ENCODE measurements at places on chromosomes 1 and 21.

DNA sequence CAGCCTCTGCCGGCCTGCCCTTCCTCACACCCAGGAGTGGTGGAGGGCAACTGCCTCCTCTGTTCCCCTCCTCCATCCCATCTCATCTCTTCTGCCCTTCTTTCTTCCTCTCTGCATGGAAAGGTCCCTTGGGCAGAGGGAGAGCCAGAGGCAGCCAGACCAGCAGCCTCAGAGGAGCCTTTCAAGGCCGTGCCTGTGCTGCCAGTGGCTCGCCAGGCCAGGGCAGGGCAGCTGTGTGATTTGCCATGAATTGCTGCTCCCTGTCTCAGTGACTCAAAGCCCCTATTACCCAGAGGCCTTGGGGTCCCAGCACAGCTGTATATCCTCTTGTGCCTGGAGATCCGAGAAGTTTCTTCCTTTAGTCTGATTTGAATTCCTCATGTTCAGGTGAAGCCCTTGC is 21.9 kb downstream of the TMCC2 start:
- peak; percentile 73 for DNase-seq

DNA sequence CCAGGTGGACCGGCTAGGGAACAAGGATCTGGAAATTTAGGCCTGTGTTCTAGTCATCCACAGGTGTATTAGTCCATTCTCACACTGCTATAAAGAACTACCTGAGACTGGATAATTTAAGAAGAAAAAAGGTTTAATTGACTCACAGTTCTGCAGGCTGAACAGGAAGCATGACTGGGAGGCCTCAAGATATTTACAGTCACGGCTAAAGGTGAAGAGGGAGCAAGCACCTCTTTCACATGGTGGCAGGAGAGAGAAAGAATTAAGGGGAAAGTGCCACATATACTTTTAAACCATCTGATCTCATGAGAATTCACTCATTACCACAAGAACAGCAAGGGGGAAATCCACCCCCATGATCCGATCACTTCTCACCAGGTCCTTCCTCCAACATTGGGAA is 174.7 kb upstream of the C1orf105 start:
- no peak for DNase-seq

DNA sequence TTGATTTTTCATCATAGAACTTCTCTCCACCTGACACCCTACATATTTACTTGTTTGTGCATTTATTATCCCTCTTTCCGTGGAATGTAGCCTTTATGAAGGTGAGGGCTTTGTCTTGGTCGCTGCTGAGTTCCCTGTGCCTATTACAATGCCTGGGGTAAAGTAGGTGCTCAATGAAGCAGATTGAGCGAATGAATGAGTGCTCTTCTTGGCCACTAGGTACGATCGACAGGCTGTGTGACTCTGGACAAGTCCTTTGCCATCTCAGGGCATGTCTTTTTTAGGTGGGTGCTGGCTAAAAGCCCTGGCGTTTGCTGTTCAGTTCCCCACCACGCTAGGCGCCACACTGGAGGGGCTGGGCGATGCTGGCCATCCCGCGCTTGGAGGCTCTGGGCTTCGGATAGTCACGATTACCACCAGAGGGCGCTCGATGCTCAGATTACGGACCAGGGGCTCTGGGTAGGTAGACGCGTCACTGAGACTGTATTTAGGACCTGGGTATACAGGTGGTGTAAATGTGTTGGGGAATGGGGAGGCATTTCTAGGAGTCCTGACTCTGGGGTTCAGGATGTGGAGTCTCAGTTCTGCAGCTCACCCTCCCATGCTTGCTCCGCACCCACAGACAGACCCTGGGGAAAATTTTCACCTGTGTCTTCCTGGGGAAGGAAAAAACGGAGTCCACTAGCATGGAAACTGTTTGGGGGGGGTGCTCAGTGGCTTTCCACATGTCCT is 71.0 kb upstream of the CSF3R start:
- peak; percentile 72 for DNase-seq

DNA sequence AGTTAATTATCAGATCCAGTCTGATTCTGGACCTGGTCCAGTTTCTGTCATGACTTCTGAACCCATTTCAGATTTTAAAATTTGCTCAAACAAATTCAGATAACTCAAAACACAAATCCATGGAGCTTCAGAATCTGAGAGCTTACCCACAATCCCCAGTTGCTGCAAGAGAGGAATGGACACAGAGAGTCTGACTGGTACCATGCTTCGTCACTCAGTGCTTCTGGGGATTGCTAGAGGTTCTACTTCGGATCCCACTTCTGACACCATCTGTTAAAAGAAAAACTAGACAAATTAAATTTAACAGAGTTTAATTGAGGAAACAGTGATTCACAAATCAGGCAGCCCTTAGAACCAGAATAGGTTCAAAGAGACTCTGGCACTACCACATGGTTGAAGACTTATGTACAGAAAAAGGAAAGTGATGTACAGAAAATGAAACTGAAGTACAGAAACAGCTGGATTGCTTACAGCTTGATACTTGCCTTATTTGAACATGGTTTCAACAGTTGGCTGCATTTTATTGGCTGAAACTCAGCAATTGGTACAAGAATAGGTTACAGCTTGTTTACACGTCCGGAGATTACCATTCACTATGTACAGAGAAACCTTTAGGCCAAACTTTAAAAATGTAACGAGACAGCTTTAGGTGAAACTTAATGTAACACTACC is 60.7 kb upstream of the TEKT2 start:
- DNase-seq, result no peak

GRCh38 chr1:89823679-89824292 is 3.0 kb downstream of the LRRC8D start:
- no peak for DNase-seq

GRCh38 chr1:1082776-1083415 is 8.8 kb upstream of the RNF223 start:
- no peak for DNase-seq

GRCh38 chr21:44370027-44370735 is 16.8 kb downstream of the TRPM2 start:
- peak; percentile 95 for DNase-seq

GRCh38 chr1:117215733-117216462 is 5.2 kb upstream of the VTCN1 start:
- peak; percentile 68 for DNase-seq

- DNase-seq, result no peak
Observed at GRCh38 chr1:165173409-165173808, 183.1 kb downstream of the LMX1A start.

DNA sequence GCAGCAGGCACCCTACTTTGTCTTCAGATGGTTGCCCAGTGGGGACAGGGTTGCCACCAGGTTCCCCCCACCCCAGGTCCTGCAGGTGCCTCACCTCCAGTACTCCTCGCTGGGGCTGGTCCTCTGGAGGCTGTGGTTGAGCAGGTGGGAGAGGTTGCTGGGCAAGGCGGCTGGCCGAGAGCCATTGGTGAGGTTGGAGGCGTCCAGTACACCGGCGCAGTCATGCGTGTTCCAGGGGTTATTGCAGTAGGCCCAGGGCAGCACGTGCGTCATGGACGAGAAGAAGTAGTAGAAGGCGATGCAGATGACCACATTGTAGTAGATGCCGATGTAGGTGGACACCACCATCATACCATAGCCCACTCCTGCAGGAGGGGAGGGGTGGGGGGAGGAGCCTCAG is 16.9 kb downstream of the CCDC24 start:
- DNase-seq, result no peak

- no peak for DNase-seq
Observed at GRCh38 chr1:245798349-245798711, 643.5 kb downstream of the KIF26B start.

GRCh38 chr1:55990007-55990406 is 589.4 kb downstream of the PLPP3 start:
- DNase-seq, result no peak

GRCh38 chr21:16797540-16797939 is 715.3 kb upstream of the CXADR start:
- no peak for DNase-seq

DNA sequence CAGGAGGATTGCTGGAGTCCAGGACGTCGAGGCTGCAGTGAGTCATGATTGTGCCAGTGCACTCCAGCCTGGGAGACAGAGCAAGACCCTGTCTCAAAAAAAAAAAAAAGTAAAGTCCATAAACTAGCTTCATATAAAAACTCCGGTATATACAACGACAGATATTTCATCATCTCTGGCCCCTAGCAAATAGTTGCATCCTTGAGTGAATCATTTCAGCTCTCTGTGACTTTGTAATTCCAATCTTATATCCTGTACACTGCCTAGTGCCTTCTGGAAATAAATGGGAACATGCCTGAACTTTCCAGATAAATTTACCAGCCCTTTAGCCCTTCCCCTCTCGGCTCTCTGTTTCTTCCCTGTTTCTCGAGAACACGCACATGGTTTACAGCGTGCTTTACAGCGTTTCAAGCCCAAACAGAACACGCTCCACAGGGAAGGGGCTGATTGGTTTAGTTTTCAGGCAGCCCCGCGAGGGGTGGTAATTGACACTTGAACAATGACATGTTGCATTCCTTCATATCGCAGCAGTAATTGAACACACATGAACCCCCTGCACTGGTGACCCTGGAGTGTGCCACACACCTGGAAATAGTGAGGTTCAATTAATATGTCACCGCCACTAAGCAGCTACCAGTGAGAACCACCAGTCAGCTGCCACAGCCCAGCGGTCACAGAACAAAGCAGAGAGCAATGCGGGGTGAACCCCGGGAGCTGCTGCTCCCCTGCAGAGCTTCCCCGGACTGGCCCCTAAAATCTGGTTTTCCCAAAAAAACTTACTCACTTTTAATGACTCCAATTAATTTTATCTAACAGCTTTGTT is 35.7 kb upstream of the SIM2 start:
- no peak for DNase-seq

DNA sequence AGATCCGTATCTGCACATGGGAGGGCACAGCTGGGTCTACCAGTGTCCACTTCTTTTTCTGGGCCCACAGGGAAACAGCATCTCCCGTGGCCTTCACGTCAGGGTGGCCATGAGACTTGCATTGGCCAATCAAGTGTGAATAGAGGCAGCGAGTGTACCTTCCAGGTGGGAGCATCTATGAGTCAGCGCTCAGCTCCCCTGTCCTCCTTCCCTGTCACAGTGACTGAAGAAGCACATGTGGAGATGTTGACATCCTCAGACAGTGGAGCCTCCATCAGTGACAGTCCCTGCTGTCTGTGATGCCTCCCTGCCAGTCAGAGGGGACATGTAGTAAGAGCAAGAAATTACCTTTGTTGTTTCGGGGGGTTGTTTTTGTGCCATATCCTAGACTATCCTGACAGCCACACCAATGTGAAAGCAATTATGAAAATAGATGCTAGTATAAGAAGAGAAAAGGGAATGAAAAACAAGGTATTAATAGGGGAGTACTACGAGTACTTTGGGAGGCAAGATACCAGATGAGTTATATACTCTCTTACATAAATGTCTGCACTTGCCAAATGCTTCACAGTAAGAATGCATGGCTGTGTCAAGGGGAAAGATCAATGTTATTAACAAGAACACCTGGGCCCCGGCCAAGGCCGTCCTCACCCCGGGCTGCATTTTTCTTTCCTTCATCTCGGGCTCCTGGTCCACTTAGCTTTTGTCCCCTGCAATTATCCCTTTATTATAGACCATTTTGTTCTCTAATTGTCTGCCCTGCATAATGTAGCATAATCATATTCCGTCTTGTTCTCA is 86.0 kb downstream of the MATN1 start:
- DNase-seq, result no peak

- DNase-seq, result no peak
Observed at GRCh38 chr1:198606020-198606438, 32.8 kb upstream of the PTPRC start.

GRCh38 chr1:81703756-81704463 is 96.8 kb upstream of the ADGRL2 start:
- DNase-seq, result no peak

DNA sequence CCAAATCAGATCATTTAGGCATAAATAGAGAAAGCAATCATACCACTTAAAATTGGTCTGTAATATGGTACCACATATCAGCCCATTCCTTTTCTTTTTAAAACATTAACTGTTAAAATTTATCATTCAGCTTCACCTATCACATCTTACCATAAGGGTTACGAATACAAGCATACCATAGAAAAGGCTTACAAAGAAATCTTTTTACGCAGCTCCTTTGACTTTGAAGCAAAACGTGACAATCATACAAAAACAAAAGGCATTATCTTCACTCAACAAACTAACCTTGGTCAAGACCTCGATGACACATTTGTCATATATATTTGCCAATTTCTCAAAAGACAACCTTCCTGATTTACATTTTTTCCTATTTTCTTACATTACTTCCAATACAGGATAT is 169.0 kb downstream of the SMYD3 start:
- no peak for DNase-seq

GRCh38 chr1:92857817-92858216 is 26.0 kb downstream of the RPL5 start:
- no peak for DNase-seq

DNA sequence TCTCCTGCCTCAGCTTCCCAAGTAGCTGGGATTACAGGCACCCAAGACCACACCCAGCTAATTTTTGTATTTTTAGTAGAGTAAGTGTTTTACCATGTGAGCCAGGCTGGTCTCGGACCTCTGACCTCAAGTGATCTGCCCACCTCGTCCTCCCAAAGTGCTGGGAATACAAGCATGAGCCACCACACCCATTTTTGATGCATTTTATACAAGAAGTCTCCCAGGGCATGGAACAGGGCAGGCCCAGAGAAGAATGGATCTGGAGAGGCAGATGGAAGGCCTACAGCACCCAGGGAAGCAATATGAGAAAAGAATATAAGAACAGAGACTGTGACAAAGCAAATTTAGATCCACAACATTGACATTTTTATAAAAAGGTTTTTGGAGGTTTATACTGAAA is 18.8 kb upstream of the IFNAR1 start:
- peak; percentile 17 for DNase-seq

DNA sequence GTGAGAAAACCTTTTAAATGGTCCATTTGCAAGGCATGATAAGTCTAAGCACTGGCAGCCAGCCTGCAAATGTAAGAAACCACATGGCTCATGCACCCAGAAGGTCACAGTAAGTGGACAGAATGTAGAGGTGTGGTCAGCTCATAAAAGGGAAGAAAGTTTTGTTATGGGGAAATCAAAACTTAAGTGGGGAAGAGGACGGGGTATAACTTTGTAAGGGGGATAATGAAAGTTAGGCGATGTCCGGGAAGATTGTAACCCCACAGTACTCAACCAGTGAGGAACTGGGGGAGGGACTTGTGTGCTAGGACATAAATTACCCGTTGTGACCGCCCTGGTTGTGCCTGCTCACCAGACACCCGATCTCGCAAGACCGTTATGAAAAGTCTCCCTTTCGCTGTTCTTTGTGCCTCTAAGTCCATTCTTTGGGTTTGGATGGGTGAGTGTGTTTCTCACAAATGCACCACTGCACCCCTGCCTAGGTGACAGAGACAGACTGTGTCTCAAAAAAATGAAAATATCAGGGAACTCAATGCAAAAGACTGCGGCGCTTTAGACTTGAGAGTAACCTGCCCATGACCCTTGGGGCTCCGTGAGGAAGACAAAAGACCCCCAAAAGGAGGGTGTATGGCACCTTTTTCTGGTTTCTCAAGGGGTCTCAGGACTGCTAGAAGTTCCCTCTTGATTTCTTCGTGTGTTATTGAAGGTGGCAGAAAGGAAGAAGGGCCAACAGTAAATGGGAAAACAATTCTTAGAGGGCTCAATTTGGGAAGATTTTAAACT is 28.6 kb upstream of the ZNF496 start:
- no peak for DNase-seq

Measured in adrenal gland (tissue), 19 donors.